ENCODE measurements at places on chromosomes 2 and 18. TPM values are rescaled to one million over a fixed set of nuclear protein-coding genes. Genes with fewer than 3 reads are reported as not detected.

- peaks cover 23% of the 10 kb centered on the region for H3K4me1 ChIP-seq
- H3K4me3 ChIP-seq: no peak overlapping the region
- H3K27ac ChIP-seq: no peak overlapping the region
- no peak for DNase-seq
Observed at GRCh38 chr2:28234807-28235206, 157.9 kb upstream of the FOSL2 start.

- no peak overlapping the region for H3K4me3 ChIP-seq
- no peak for DNase-seq
- H3K36me3 ChIP-seq: no peaks in the 10 kb centered on the region
- peaks cover 4% of the 10 kb centered on the region for H3K27me3 ChIP-seq
Observed at GRCh38 chr2:3806730-3807129, 103.4 kb downstream of the DCDC2C start.

DNA sequence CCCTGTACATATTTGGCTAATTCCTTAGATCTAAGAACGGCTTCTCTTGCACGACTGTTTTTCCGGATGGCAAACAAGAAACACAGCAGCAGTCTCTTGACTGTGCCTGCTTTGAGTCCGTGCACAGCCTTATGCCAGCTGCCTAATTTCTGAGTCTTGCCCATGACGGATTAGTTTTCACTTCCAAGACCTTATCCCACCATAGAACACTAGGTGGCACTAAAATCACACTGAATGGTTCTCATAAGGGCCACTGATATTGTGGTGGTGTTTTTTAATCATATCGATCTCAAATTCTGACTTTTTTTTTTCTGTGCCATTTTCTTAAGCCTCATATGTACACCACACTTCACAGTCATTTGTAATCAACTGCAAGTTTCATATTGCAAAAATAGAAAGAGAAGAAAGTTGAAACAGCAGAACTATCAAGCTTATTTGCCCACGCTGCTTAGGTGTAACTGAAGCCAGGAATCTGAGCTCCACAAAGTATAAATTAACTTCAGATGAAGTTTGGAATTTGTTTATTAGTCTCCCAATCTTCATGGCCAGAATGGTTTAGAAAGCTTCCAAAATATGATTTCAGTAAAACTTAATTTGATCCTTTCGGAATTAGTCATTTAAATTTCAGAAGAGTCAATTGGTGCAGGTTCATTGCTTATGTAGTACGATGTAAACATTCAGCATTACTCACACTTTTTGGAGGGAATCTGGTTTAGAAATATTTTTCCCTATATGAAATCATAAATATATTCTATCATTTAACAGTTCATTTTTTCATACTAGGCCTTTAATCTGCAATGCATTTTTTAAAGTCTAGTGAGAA lies 45.5 kb upstream of the SCN7A start:
- no peak for DNase-seq
- no peak overlapping the region for H3K27ac ChIP-seq
- H3K4me1 ChIP-seq: peaks cover 5% of the 10 kb centered on the region
- no peak overlapping the region for H3K4me3 ChIP-seq
- H3K36me3 ChIP-seq: no peaks in the 10 kb centered on the region

DNA sequence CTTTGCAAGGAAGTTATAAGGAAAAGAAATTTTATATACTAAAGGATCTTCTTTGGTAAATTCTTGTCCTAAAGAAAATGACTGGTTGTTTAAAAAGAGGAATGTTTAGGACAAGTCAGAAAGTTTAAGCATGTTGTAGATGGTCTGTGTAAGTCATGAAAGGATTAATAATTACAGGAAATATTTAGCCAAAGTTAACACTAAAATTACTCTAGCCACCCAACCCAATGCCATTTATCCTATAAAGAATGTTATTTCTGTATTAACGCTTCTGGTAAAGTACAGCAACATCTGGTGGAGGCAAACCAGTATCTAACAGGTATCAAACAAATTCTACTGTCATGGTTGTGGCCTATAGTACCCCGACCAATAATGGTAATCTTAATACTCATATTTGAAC lies 546.9 kb upstream of the PKDCC start:
- no peak overlapping the region for H3K27ac ChIP-seq
- no peak for DNase-seq
- no peak overlapping the region for H3K4me3 ChIP-seq
- no peaks in the 10 kb centered on the region for H3K27me3 ChIP-seq
- no peaks in the 10 kb centered on the region for H3K36me3 ChIP-seq
- no peaks in the 10 kb centered on the region for H3K4me1 ChIP-seq

DNA sequence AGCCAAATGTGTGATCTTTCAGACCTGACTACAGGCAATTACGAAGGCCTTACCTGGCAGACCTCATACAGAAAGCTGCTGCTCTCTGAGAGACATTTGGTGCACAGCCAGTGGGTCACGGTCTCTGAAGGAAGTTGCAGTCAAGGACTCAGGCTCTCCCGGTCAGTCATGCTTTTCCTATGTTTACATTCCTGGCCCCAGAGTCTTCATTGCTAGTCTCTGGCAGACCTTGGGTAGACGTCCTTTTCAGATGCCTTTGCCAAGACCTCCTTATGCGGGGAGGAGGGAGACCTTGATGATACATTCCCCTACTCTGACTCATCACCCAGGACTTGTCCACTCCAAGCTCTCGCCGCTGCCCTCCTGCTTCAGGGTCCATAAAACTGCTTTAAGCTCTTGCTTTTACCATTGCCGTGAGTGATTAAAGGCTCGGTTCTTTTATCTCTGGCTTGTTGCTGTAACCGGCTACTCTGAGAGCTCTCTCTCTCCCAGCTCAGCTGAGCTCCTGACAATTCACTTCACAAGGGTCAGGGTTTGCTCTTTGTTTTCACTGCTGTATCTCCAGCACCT lies 62.0 kb upstream of the SLC35F5 start:
- peak overlapping the region; percentile 41 for H3K4me3 ChIP-seq
- no peaks in the 10 kb centered on the region for H3K27me3 ChIP-seq
- DNase-seq: no peak
- H3K36me3 ChIP-seq: no peaks in the 10 kb centered on the region
- peak overlapping the region; percentile 32 for H3K27ac ChIP-seq

GRCh38 chr2:104286841-104287240 lies 567.1 kb upstream of the POU3F3 start:
- no peak for DNase-seq
- no peaks in the 10 kb centered on the region for H3K36me3 ChIP-seq
- peaks cover 6% of the 10 kb centered on the region for H3K4me1 ChIP-seq
- H3K4me3 ChIP-seq: no peak overlapping the region

- no peak for DNase-seq
- H3K4me1 ChIP-seq: peaks cover 43% of the 10 kb centered on the region
- peak overlapping the region; percentile 53 for H3K4me3 ChIP-seq
- H3K27ac ChIP-seq: peak overlapping the region; percentile 63
- peaks cover 7% of the 10 kb centered on the region for H3K36me3 ChIP-seq
- no peaks in the 10 kb centered on the region for H3K27me3 ChIP-seq
Observed at GRCh38 chr2:23563673-23564614, 179.0 kb downstream of the KLHL29 start.

DNA sequence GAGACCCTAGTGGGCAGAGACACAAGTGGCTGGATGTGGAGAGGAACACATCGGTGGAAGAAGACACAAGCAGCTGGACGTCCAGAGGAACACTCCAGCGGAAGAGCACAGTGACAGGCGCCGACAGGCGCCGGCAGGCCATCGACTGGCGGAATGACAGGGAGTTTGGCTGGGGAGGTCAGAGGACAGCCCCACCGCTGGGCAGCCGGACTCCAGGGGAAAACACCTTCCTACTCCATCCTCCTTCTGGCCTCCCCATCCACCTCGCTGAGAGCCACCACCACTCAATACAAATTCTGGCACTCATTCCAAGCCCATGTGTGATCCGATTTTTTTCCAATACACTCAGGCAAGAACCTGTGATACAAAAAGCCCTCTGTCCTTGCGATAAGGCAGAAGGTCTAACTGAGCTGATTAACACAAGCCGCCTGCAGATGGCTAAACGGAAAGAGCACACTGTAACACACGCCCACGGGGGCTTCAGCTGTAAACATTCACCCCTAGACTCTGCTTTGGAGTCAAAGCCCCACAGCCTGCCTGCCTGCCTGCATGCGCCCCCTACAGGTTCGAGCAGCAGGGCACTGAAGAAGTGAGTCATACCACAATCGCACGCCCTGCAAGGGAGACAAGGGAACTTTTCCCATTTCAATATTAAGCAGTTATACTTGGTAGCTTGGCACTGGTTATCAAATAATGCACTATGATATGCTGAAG lies 50.2 kb upstream of the LRP1B start:
- no peaks in the 10 kb centered on the region for H3K36me3 ChIP-seq
- no peak overlapping the region for H3K4me3 ChIP-seq
- DNase-seq: no peak
- peaks cover 16% of the 10 kb centered on the region for H3K4me1 ChIP-seq
- H3K27me3 ChIP-seq: no peaks in the 10 kb centered on the region

- DNase-seq: no peak
- H3K27me3 ChIP-seq: no peaks in the 10 kb centered on the region
- no peak overlapping the region for H3K4me3 ChIP-seq
- no peaks in the 10 kb centered on the region for H3K36me3 ChIP-seq
- no peaks in the 10 kb centered on the region for H3K4me1 ChIP-seq
Observed at GRCh38 chr2:189959450-189959849, 103.1 kb downstream of the MSTN start.

GRCh38 chr2:167423731-167424130 lies 535.5 kb downstream of the XIRP2 start:
- H3K4me3 ChIP-seq: no peak overlapping the region
- H3K27ac ChIP-seq: no peak overlapping the region
- H3K27me3 ChIP-seq: no peaks in the 10 kb centered on the region
- no peak for DNase-seq
- no peaks in the 10 kb centered on the region for H3K4me1 ChIP-seq

DNA sequence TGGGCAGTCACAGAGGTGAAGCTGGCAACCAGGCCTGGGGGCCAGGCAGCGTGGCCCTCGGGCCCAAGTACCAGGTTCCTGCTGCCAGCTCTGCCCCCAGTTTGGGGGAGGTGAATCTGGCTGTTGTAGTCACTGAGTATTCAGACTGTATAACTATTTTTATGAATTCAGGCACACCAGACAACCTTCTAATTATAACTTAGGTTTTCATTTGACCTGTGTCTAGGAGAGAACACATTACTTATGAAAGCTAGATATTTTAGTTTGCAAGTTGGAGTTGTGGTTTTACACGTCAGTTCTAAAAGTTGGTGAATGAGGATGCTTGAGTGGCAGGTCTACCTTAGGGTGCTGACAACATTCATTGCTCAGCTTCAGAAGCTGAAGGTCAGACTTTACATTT lies 71.7 kb downstream of the LIMS1 start:
- no peaks in the 10 kb centered on the region for H3K27me3 ChIP-seq
- H3K36me3 ChIP-seq: peaks cover 8% of the 10 kb centered on the region
- DNase-seq: no peak
- no peak overlapping the region for H3K27ac ChIP-seq

DNA sequence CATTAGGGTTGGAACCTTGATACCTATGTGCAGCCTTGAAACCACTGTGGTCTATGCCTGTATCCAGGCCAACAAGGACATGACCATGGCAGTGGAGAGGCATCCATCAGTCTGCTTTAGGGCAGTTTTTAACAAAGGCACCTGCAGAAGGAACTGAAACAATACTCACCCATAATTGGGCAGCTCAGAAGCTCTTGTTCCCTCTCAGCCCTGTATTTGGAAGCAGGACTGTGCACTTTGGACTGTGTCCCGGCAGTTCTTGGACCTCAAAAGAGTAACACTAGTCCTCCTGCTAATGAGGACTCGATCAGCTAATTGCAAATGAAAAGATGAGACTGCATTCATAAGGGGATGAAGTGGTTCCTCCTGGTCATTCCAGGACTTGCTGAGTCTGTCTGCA lies 500.2 kb upstream of the TNP1 start:
- H3K4me1 ChIP-seq: peaks cover 30% of the 10 kb centered on the region
- no peak overlapping the region for H3K27ac ChIP-seq
- no peak overlapping the region for H3K4me3 ChIP-seq
- H3K27me3 ChIP-seq: peaks cover 67% of the 10 kb centered on the region
- peaks cover 6% of the 10 kb centered on the region for H3K36me3 ChIP-seq
- DNase-seq: no peak

- peaks cover 49% of the 10 kb centered on the region for H3K4me1 ChIP-seq
- no peak for DNase-seq
- H3K4me3 ChIP-seq: no peak overlapping the region
- no peaks in the 10 kb centered on the region for H3K27me3 ChIP-seq
- H3K27ac ChIP-seq: peak overlapping the region; percentile 69
Observed at GRCh38 chr2:99480390-99480789, 9.4 kb downstream of the REV1 start.

DNA sequence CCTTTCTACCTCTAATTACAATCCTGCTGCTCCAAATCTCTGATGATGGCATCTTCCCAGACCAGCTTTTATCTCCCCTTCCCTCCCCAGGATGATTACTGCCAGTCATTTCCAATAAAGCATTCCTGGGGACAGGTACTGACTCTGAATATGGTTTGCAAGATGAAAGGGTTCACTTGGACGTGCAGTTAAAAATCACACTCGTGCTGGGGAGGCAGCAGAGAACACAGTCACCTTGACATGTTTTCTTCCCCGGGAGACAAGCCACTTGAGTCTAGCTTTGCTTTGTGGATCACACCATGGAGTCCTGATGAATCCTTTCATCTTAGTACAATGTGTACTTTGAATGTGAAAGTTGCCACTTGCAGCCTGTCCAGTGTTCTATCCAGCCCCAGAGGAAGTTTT lies 175.0 kb downstream of the ALPK2 start:
- no peak overlapping the region for H3K4me3 ChIP-seq
- peaks cover 31% of the 10 kb centered on the region for H3K4me1 ChIP-seq
- no peak for DNase-seq

GRCh38 chr18:37218022-37218590 lies 347.5 kb downstream of the CELF4 start:
- H3K4me3 ChIP-seq: no peak overlapping the region
- no peak overlapping the region for H3K27ac ChIP-seq

DNA sequence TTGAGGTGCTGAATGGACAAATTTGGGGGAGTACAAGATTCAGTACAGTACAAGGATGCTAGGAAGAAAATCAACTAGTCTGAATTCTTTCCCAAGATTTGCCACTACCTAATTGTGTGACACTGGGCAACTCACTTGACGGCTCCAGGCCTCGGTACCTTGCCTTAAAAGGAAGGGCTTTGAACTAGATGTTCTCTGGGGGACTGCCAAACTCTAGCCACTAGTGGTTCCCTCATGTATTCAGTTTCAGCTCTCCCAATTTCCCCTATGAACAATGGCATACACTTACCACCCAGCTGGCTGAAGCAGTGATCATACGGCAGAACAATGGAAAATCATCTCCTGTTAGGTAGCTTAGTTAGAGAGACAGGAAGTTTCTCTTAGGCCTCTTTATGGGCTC lies 73.4 kb downstream of the VWC2L start:
- no peak for DNase-seq
- no peak overlapping the region for H3K27ac ChIP-seq
- no peaks in the 10 kb centered on the region for H3K4me1 ChIP-seq
- H3K4me3 ChIP-seq: no peak overlapping the region
- H3K36me3 ChIP-seq: no peaks in the 10 kb centered on the region

DNA sequence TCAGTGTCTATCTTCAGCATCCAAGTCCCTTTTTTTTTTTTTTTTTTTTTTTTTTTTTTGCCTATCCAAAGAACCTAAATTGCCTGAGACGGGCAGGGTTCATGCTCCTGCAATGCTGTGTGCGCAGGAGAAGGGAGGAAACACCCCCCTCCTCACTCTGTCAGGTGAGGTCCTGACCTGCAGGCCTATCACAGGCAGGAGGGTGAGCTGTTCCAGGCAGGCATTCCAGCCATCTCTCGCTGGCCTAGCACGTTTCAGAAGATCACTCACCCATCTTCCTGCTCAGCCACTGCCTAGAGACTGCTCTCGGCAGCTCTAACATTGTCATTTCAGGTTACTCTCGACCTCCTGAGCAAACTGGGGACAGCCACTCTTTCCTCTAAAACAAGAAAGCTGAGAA lies 48.4 kb upstream of the LAPTM4A start:
- H3K4me1 ChIP-seq: peaks cover 15% of the 10 kb centered on the region
- no peak overlapping the region for H3K27ac ChIP-seq
- no peak for DNase-seq
- no peak overlapping the region for H3K4me3 ChIP-seq

Gene RAB27B
- total RNA-seq: 9.4 TPM

Gene LHCGR
- 0.92 TPM for total RNA-seq

Measured in type B pancreatic cell (in vitro differentiated cells).